ENCODE measurements at places on chromosomes 3 and 15.

- no peak overlapping the region for H3K27ac ChIP-seq
- H3K27me3 ChIP-seq = no peaks in the 10 kb centered on the region
- no peaks in the 10 kb centered on the region for H3K4me1 ChIP-seq
- DNase-seq = no peak
- no peak overlapping the region for H3K4me3 ChIP-seq
These were observed 25.4 kb upstream of the FAM3D start for GRCh38 chr3:58691997-58692396.

- peak overlapping the region; percentile 11 for H3K4me3 ChIP-seq
- peak overlapping the region; percentile 76 for H3K27ac ChIP-seq
- no peak for DNase-seq
- H3K27me3 ChIP-seq = no peaks in the 10 kb centered on the region
- no peaks in the 10 kb centered on the region for H3K36me3 ChIP-seq
- peaks cover 44% of the 10 kb centered on the region for H3K4me1 ChIP-seq
These were observed 70.9 kb downstream of the CHAC1 start for GRCh38 chr15:41024131-41024530.

- no peaks in the 10 kb centered on the region for H3K36me3 ChIP-seq
- no peaks in the 10 kb centered on the region for H3K27me3 ChIP-seq
- peaks cover 31% of the 10 kb centered on the region for H3K4me1 ChIP-seq
- no peak for DNase-seq
- H3K4me3 ChIP-seq = peak overlapping the region; percentile 97
- peak overlapping the region; percentile 83 for H3K27ac ChIP-seq
These were observed 932 bp downstream of the ARL8B start for GRCh38 chr3:5122741-5123706.

GRCh38 chr3:45020534-45020933 is 5.6 kb upstream of the CLEC3B start:
- H3K36me3 ChIP-seq = no peaks in the 10 kb centered on the region
- H3K27me3 ChIP-seq = no peaks in the 10 kb centered on the region
- H3K4me3 ChIP-seq = no peak overlapping the region
- H3K27ac ChIP-seq = no peak overlapping the region
- DNase-seq = no peak

- no peaks in the 10 kb centered on the region for H3K36me3 ChIP-seq
- H3K4me1 ChIP-seq = no peaks in the 10 kb centered on the region
- H3K27ac ChIP-seq = no peak overlapping the region
- DNase-seq = no peak
- H3K27me3 ChIP-seq = no peaks in the 10 kb centered on the region
These were observed 26.8 kb upstream of the LIMD1 start for GRCh38 chr3:45567730-45568172.

DNA sequence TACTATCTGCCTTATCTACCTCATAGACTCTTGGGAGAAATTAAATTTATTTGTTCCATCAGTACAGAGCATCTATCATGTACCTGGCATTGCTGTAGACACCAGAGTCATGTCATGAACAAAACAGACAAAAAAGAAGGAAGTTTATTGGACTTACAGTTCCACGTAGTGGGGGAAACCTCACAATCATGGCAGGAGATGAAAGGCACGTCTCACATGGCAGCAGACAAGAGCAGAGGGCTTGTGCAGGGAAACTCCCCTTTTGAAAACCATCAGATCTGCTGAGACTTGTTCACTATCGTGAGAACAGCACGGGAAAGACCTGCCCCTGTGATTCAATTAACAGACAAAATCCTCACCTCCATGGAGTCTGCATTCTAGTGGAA is 25.6 kb upstream of the ACAP2 start:
- H3K27me3 ChIP-seq = no peaks in the 10 kb centered on the region
- no peaks in the 10 kb centered on the region for H3K4me1 ChIP-seq

DNA sequence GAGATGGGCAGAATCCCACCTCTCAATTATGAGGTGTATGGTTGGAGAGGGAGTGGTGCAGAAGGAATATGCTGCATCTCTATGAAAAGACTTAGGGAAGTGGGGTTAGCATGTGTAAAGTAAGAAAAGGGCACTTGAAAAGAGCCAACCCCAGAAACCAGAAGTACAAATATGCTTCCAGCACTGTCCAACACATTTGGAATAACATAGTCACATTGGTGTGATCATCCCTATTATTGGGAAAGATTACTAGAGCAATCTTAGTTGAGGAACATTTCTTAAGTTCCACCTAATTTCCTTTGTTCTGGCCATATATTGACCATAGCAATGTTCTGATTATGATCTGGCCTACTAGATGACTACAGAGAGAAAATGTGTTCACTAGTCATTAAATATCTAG is 34.3 kb downstream of the HMG20A start:
- no peak overlapping the region for H3K4me3 ChIP-seq
- peak overlapping the region; percentile 77 for H3K27ac ChIP-seq
- H3K27me3 ChIP-seq = no peaks in the 10 kb centered on the region

DNA sequence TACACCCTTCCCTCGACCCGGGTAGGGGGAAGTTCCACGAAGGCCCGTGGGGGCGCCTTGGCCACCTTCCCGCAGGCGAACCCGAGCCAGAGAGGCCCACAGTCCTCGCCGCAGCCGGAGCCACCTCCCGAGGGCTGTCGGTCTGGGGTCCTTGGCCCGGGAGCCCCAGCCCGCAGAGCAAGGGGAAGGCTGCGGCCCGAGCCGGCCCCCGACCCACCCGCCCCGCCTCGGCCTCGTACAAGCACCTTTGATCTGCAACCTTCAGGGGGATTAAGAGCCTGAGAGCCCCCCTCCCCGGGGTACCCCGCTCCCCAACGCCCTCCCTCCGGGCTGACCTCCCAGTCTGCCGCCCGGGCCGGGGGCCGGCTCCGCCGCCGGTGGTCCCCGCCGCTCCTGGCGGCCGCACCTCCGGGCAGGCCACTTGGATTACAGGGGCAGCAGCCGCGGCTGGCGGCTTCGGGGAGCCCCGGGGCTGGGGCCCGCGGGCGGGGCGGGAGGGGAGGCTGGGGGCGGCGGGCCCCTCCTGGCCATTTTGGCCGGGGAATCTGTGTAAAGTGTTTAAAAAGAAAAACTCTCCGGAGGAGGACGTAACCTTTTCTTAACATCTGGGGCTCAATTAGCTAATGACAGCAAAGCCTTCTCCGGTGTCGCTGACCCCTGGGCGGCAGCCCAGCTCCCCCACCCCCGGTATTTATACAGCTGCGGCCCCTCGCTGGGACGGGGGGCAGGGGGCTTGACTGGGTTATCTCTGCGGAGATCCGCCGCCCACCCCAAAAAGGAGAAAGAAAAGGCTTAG is 40.2 kb downstream of the EPHB3 start:
- H3K27ac ChIP-seq = no peak overlapping the region
- H3K36me3 ChIP-seq = no peaks in the 10 kb centered on the region
- peaks cover 8% of the 10 kb centered on the region for H3K4me1 ChIP-seq
- DNase-seq = no peak
- H3K27me3 ChIP-seq = no peaks in the 10 kb centered on the region

DNA sequence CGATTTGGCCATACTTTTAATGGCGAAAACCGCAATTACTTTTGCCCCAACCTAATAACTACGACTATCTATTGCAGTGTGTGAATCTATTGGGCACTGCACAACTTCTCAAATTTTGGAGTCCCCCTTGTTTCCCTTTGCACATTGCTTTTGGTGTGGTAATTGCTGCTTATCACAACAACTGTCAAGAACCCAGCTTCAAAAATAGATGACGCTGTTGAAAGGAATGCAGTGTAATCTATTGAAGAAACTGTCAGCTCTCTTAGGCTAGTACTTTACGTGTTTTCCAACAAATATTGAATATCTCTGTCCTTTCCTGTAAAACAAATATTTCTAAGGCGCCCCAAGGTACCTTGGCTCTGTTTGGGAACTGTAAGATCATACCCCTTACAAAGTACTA is 222.8 kb upstream of the UBE2E2 start:
- H3K27me3 ChIP-seq = no peaks in the 10 kb centered on the region
- DNase-seq = no peak
- no peaks in the 10 kb centered on the region for H3K36me3 ChIP-seq
- H3K27ac ChIP-seq = no peak overlapping the region
- H3K4me1 ChIP-seq = no peaks in the 10 kb centered on the region

GRCh38 chr3:194503081-194503531 is 16.3 kb upstream of the ATP13A3 start:
- no peak overlapping the region for H3K4me3 ChIP-seq
- H3K36me3 ChIP-seq = no peaks in the 10 kb centered on the region

DNA sequence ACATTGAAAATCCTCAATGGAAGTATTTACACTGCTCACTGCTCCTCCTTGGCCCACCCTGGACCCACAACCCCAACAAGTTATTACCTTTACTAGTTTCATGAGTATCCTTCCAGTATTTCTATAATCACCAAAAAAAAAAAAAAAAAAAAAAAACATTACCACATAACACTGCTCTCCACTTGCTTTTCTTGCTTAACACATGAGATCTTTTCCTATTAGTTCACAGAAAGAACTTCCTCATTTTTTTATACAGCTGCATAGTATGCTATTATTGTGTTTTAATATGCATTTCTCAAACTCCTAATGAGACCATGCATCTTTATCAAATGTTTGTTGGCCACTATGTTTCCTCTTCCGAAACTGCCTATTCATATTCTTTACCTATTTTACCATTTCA is 14.6 kb downstream of the GABPB1 start:
- no peak overlapping the region for H3K27ac ChIP-seq
- no peaks in the 10 kb centered on the region for H3K27me3 ChIP-seq
- H3K4me3 ChIP-seq = no peak overlapping the region
- DNase-seq = no peak

- no peaks in the 10 kb centered on the region for H3K36me3 ChIP-seq
- no peak overlapping the region for H3K4me3 ChIP-seq
- H3K4me1 ChIP-seq = peaks cover 57% of the 10 kb centered on the region
- no peak overlapping the region for H3K27ac ChIP-seq
- no peaks in the 10 kb centered on the region for H3K27me3 ChIP-seq
- DNase-seq = no peak
These were observed 27.5 kb downstream of the PLOD2 start for GRCh38 chr3:146133441-146133840.

DNA sequence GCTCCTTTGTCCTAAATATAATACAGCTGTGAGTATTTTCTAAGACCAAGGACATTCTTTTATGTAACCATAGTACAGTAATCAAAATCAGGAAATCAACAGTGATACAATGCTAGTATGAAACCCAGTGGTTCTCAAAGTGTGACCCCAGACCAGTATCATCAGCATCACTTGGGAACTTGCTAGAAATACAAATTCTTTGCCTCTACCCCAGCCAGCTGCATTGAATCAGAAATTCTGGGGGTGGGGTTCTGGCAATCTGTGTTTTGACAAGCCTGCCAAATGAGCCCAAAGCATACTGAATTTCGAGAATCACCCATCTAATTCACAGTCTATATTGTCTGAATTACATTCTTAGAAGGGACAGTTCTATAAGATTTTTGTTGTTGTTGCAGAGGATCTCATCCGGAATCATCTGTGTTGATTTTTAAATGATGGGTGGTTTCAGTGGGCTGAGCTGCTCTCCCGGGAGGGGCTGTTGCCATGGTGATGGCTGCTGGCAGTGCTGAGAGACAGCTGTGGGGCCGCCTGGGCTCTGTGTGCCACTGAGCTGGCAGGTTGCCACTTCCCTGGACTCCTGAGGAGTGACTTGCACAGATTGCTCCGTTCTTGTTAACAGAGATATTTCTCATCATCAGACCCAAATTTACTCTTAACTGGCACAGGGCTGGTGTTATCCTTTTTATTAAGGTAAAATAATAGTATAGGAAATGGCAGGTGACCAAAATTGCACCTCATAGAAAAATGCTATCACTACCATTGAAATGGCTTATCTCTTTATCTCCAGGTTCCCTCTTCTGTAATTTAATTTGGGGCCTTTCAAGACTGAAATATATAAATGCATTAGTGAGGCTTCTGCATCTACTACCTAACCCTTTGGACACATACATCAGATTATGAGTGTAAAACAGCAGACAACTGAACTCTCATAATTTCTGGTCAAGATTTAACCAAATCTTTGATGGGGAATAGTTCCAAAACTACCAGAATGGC is 56.5 kb downstream of the NEK11 start:
- no peaks in the 10 kb centered on the region for H3K27me3 ChIP-seq
- H3K4me1 ChIP-seq = no peaks in the 10 kb centered on the region
- H3K27ac ChIP-seq = no peak overlapping the region
- DNase-seq = no peak
- H3K4me3 ChIP-seq = no peak overlapping the region
- H3K36me3 ChIP-seq = no peaks in the 10 kb centered on the region

GRCh38 chr3:127789990-127790881 is 32.1 kb downstream of the MGLL start:
- H3K4me1 ChIP-seq = peaks cover 69% of the 10 kb centered on the region
- DNase-seq = no peak
- H3K4me3 ChIP-seq = no peak overlapping the region
- no peaks in the 10 kb centered on the region for H3K27me3 ChIP-seq
- no peaks in the 10 kb centered on the region for H3K36me3 ChIP-seq

DNA sequence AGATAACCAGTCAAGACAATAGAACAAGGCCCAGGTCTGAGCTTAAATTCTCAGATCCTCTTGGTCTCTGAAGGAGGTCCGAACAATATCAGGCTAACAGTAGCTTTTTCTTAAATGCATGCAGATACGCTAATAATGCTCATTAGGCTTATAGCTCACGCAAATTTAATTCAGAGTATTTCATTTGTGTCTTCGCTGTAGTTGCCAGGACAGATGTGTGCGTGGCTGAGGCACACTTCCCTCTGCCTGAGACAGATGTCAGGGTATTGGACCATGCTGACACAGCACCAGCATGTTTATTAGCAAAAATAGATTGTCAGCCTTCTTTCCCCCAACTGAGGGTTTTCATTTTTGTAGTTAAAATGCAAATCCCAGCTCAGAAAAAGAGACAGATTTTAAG is 102.9 kb upstream of the BFSP2 start:
- H3K4me3 ChIP-seq = no peak overlapping the region
- H3K36me3 ChIP-seq = no peaks in the 10 kb centered on the region
- no peaks in the 10 kb centered on the region for H3K27me3 ChIP-seq

- peak overlapping the region; percentile 25 for H3K27ac ChIP-seq
- H3K27me3 ChIP-seq = no peaks in the 10 kb centered on the region
- peaks cover 58% of the 10 kb centered on the region for H3K4me1 ChIP-seq
- no peaks in the 10 kb centered on the region for H3K36me3 ChIP-seq
- DNase-seq = no peak
- no peak overlapping the region for H3K4me3 ChIP-seq
These were observed 128.5 kb downstream of the CHSY1 start for GRCh38 chr15:101123222-101123910.

Data from thoracic aorta (tissue), 2 donors.